ENCODE measurements at places on chromosomes 2 and 18.

- DNase-seq: no peak
These were observed 227.7 kb upstream of the BOD1L2 start for GRCh38 chr18:56919190-56919589.

DNA sequence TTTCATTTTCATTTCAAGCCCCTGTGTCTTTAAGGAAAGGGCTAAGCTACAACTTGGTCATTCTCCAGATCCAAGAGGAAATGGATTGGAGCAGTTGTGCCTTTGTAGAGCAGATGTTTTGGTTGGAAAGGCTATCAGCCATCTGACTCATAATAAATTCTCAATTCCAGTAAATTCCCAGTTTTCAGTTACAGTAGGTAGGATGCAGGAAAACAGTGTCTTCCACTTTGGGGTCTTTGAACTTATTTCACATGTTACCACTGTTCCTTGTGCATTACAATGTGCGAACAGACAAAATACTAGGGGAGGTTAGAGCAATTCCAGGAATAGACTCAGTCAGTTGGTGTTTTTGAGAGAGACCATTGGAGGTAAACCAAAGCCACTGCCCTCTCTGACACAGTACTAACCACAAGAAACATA lies 211.9 kb downstream of the BABAM2 start:
- peak; percentile 53 for DNase-seq

GRCh38 chr2:86251840-86252266 lies 52.6 kb downstream of the MRPL35 start:
- DNase-seq: no peak

DNA sequence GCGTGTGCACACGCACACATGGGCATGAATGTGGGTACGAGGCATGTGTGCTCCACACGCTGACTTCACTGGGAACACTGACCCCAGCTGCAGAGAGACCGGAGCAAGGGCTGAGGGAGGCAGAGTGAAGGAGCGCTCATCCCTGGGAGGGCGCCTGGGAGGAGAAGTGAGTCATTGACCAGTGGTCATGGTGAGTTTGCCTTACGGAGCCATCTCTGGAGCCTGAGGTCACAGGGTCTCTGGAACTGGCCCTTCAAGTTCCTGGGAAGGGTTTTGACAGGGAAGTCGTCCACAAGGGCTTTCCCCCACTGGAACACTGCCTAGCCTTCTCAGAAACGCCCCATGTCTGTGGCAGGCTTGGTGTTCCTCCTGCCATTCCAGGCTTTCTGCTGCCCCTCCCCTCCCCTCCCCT lies 14.3 kb upstream of the TMEM185B start:
- DNase-seq: no peak

DNA sequence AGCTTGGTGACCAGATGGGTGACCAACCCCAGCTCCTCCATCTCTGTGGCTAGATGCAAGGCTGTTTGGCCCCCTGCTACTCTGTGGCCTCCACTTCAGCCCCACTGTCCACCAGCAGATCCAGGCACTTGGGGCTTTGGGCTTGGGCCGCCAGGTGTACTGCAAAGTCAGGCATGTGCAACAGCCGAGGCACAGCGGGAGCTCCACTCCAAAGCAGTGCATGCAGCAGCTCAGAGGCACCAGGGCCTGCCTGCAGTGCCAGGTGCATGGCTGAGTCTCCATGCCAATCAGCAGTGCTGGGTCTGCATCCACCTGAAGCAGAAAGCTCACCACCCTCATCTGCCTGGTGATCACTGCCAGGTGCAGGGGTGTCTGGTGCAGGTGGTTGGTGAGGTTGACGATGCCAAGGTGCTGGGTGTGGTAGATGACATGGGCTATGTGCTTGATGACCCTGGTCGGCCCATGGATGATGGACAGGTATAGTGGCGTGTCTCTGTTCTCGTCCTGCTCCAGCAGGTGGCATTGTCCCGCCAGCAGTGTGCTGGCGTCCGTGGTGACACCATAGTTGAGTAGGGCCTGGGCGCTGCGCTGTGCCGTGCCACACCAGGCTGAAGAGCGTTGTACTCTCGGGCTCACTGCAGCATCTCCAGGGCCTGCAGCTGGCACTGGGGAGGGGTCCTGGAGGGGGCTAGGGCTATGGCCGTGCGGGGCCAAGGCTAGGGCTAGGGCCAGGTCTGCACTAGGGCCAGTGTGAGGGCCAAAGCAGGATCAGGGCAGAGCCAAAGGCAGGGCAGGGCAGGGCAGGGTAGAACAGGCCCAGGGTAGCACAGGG lies 1.0 kb upstream of the ANKRD62 start:
- DNase-seq: no peak

GRCh38 chr18:57429167-57430078 lies 5.8 kb upstream of the ONECUT2 start:
- DNase-seq: no peak

DNA sequence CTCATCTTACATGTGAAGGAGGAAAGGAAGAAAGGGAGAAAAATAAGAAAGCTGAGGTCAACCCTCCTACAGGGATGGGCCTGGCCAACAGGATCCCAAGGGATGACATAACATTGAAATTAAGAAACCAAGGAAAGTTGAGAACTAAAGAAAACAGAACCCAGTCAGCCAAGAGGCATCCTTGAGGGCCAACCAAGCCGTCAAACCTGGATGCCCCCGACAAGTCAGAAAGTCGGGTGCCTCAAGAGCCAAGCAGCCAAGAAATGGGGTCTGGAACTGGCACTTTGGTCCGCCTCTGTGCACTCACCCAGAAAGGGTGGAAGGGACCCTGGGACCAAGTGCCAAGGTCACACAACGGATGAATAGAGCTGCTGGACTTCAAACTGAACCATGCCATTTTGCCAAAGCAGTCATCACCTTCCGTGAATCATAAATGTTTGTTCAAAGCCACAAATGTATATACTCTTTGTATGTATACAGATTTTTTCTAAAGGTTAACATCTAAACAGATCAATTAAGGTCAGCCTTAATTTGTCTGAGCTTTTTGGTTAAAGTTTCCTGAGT lies 27.0 kb upstream of the PTPN4 start:
- no peak for DNase-seq
